Left lung (tissue), 14 donors: ENCODE measurements at places on chromosomes 2 and 18. TPM values are rescaled to one million over a fixed set of nuclear protein-coding genes. Genes with fewer than 3 reads are reported as not detected.
A peak's percentile ranks its signal among the peaks of the same experiment; 100 is the strongest.

GRCh38 chr2:48482313-48482712 lies 47.6 kb upstream of the STON1 start:
- no peaks in the 10 kb centered on the region for H3K36me3 ChIP-seq
- H3K27me3 ChIP-seq, result no peaks in the 10 kb centered on the region
- H3K4me3 ChIP-seq, result no peak overlapping the region

DNA sequence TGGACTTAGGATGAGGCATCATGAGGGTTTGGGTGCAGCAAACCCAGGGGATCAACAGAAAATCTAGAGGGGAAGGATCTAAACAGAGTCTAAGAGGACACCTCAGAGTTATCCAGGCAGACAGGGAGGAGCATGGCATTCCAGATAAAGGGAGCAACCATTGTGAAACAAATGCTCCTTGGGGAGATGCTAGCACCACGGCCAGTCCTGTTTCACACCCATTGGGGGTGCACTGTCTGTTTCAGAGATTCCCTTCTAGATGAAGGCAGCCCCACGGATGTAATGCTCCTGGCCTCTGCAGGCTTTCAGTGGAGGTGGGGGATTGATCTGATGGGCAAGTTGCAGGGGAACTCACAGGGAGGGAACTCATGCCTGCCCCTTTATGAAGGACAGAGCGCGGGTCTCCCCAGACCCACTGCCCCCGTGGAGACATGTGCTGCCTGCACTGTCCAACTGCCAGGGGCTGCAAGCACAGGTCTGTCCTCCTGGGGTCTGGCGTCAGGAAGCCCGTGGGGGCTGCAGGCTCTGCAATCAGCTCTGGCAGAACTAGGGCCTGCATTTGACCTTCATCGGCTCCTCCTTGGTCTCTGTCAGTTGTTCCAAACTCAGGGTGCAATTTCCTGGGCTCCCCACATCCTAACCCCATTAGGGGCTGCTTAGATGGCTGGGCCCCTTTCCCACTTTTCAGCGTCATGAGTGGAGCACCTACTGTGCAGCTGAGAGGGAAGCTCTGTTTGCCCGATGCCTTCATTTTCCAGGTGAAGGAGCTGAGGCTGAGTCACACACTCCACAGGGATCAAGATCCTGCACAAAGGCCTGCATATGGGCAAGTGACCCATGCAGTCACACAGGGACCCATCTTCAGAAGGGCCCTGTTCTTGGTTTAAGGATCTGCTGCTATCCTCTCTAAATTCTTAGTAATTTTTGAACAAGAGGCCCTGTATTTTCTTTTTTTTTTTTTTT lies 163.4 kb downstream of the ARL4C start:
- DNase-seq, result no peak
- no peak overlapping the region for H3K4me3 ChIP-seq
- no peaks in the 10 kb centered on the region for H3K36me3 ChIP-seq
- no peaks in the 10 kb centered on the region for H3K4me1 ChIP-seq
- no peak overlapping the region for H3K27ac ChIP-seq

GRCh38 chr2:23574919-23575654 lies 190.1 kb downstream of the KLHL29 start:
- H3K36me3 ChIP-seq, result no peaks in the 10 kb centered on the region
- no peaks in the 10 kb centered on the region for H3K4me1 ChIP-seq
- no peak for DNase-seq
- no peak overlapping the region for H3K4me3 ChIP-seq

- H3K4me3 ChIP-seq, result no peak overlapping the region
- H3K27me3 ChIP-seq, result no peaks in the 10 kb centered on the region
- no peak overlapping the region for H3K27ac ChIP-seq
- H3K36me3 ChIP-seq, result no peaks in the 10 kb centered on the region
- H3K4me1 ChIP-seq, result peaks cover 29% of the 10 kb centered on the region
Measured at GRCh38 chr18:48871391-48872166, 79.2 kb downstream of the SMAD7 start.

DNA sequence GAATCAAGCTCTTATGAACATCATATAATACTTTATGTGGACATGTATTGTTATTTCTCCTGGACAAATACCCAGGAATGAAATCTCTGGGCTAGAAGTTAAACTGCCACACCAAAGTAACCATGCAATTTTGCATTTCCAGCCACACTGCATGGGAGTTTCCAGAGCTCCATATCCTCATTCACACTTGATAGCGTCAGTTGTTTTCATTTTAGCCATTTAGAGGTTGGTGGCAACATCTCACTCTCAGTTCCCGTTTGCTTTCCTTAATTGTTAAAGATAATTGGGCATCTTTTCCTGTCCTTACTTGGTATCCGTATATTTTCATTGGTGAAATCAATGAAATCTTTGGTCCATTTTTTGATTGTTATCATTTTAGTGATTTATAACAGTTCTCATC lies 47.8 kb downstream of the SH3YL1 start:
- no peaks in the 10 kb centered on the region for H3K4me1 ChIP-seq
- DNase-seq, result no peak
- no peaks in the 10 kb centered on the region for H3K36me3 ChIP-seq

GRCh38 chr2:191994749-191995148 lies 147.9 kb upstream of the CAVIN2 start:
- H3K36me3 ChIP-seq, result no peaks in the 10 kb centered on the region
- no peaks in the 10 kb centered on the region for H3K27me3 ChIP-seq
- H3K4me1 ChIP-seq, result no peaks in the 10 kb centered on the region
- DNase-seq, result no peak

Gene COL5A2
- 213 TPM for polyA plus RNA-seq

DNA sequence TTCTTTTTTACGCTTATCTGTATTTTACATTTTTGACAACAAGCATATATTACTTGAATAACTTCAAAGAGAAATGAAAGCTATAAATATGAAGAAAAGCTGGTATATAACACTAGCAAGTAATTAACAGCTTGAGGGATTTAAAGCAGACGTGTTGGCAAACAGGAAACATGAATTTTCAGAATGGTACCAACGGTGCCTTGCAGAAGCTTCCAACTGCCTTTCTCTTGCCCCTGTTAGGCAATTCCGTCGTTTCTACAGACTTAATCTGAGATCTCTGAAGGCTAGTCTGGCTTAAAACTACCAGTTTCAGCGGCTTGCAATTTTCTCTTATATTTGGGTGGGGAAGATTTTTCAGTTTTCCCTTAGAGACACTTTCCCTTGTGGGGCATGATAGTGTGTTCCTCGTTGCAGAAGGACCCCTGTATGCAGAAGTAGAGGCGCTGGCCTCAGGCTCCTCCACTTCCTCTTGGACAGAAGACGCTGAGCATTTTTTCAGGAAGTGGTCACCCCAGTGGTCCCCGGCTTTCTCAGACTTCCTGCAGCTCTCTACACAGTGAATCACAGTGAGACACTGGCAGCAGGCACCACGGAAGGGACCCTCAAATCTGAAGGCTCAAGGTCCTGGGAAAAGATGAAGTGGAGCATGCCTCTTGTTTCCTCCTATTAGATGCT lies 56.2 kb upstream of the SLC16A14 start:
- H3K36me3 ChIP-seq, result no peaks in the 10 kb centered on the region
- no peak overlapping the region for H3K27ac ChIP-seq
- H3K4me3 ChIP-seq, result no peak overlapping the region
- no peak for DNase-seq
- H3K4me1 ChIP-seq, result peaks cover 45% of the 10 kb centered on the region
- no peaks in the 10 kb centered on the region for H3K27me3 ChIP-seq

DNA sequence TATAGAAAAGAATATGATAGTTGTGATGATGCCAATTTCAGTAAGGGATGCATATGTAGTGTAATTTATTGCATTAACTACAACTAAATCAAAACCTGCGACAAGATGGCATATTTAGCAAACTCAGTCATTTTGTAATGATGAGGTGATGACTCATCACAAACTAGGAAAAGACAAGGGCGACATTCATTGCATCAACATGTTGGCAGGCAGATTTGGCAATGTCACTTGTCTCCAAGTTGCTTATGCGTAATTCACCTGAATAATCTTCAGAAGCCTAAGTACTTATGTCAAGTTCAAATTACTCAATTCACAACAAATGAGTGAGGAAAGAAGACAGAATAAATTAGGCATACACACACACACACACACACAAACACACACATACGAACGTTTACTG lies 273.2 kb upstream of the RGPD4 start:
- no peak overlapping the region for H3K27ac ChIP-seq
- H3K4me1 ChIP-seq, result no peaks in the 10 kb centered on the region
- no peaks in the 10 kb centered on the region for H3K27me3 ChIP-seq
- no peak for DNase-seq

- H3K27me3 ChIP-seq, result no peaks in the 10 kb centered on the region
- H3K27ac ChIP-seq, result no peak overlapping the region
- H3K4me1 ChIP-seq, result peaks cover 13% of the 10 kb centered on the region
- no peak overlapping the region for H3K4me3 ChIP-seq
Measured at GRCh38 chr2:223459328-223459939, 142.7 kb downstream of the SCG2 start.

Gene GAREM1
- 20.2 TPM for polyA plus RNA-seq

GRCh38 chr2:84052913-84053312 lies 406.2 kb downstream of the SUCLG1 start:
- no peak for DNase-seq
- no peaks in the 10 kb centered on the region for H3K27me3 ChIP-seq

- no peak overlapping the region for H3K27ac ChIP-seq
- no peaks in the 10 kb centered on the region for H3K4me1 ChIP-seq
- no peaks in the 10 kb centered on the region for H3K36me3 ChIP-seq
- H3K27me3 ChIP-seq, result no peaks in the 10 kb centered on the region
- DNase-seq, result no peak
Measured at GRCh38 chr2:29628108-29628745, 293.2 kb downstream of the ALK start.

- H3K4me3 ChIP-seq, result no peak overlapping the region
- H3K27ac ChIP-seq, result peak overlapping the region; percentile 40
- peaks cover 5% of the 10 kb centered on the region for H3K4me1 ChIP-seq
- H3K36me3 ChIP-seq, result no peaks in the 10 kb centered on the region
- H3K27me3 ChIP-seq, result no peaks in the 10 kb centered on the region
Measured at GRCh38 chr18:5556310-5556974, 12.6 kb upstream of the EPB41L3 start.

Gene CENPA
- 13.5 TPM for polyA plus RNA-seq
